A549 treated with RU486 at 1 μM for 4 hours (cell line): ENCODE measurements at places on chromosomes 2 and 18. TPM values are rescaled to one million over a fixed set of nuclear protein-coding genes. Genes with fewer than 3 reads are reported as not detected.

ASXL3 gene
- not detected in 5 replicates for total RNA-seq

SERPINB13 gene
- total RNA-seq: not detected in 5 replicates

GATA6 gene
- 2.0 to 2.9 TPM (median 2.6 TPM) in 5 replicates for total RNA-seq

PHLPP1 gene
- total RNA-seq: 5.6 to 8.4 TPM (median 7.5 TPM) in 5 replicates

FER1L5 gene
- total RNA-seq: not detected in 5 replicates

FBXO36 gene
- 0.93 to 1.8 TPM (median 1.2 TPM) in 5 replicates for total RNA-seq

CHMP3 gene
- 128 to 137 TPM (median 129 TPM) in 5 replicates for total RNA-seq

SLC19A3 gene
- 2.3 to 3.2 TPM (median 3.1 TPM) in 5 replicates for total RNA-seq

DYNC2LI1 gene
- total RNA-seq: 11.9 to 19.3 TPM (median 14.9 TPM) in 5 replicates

RIT2 gene
- not detected in 5 replicates for total RNA-seq

HTR2B gene
- 0.06 to 0.11 TPM (median 0.06 TPM) in 3 of 5 replicates, not detected in the others for total RNA-seq

KYNU gene
- 270 to 353 TPM (median 281 TPM) in 5 replicates for total RNA-seq

MAP3K19 gene
- not detected in 5 replicates for total RNA-seq

ADAM23 gene
- 8.5 to 11.2 TPM (median 9.6 TPM) in 5 replicates for total RNA-seq

ACTR1B gene
- 29.9 to 44.8 TPM (median 41.3 TPM) in 5 replicates for total RNA-seq

PREPL gene
- 11.9 to 24.2 TPM (median 23.4 TPM) in 5 replicates for total RNA-seq

NEB gene
- total RNA-seq: 0.17 to 0.47 TPM (median 0.37 TPM) in 5 replicates

FKBP1B gene
- 8.3 to 11.7 TPM (median 9.3 TPM) in 5 replicates for total RNA-seq

DSC2 gene
- 0.93 to 1.8 TPM (median 1.3 TPM) in 5 replicates for total RNA-seq

HOXD1 gene
- total RNA-seq: 0.12 to 0.44 TPM (median 0.21 TPM) in 5 replicates

SEMA4F gene
- total RNA-seq: 8.1 to 12.1 TPM (median 9.2 TPM) in 5 replicates

HOXD4 gene
- total RNA-seq: 0.29 to 0.66 TPM (median 0.49 TPM) in 5 replicates

DSG4 gene
- not detected in 5 replicates for total RNA-seq

NEUROD1 gene
- not detected in 5 replicates for total RNA-seq

MSTN gene
- total RNA-seq: not detected in 5 replicates

PTCD3 gene
- total RNA-seq: 57.4 to 104 TPM (median 78.9 TPM) in 5 replicates

CARF gene
- total RNA-seq: 0.88 to 1.4 TPM (median 1.1 TPM) in 5 replicates

CHST10 gene
- 16.2 to 17.4 TPM (median 16.7 TPM) in 5 replicates for total RNA-seq

TLX2 gene
- total RNA-seq: 0.22 to 0.45 TPM (median 0.34 TPM) in 5 replicates

ILKAP gene
- 35.5 to 45.5 TPM (median 40.9 TPM) in 5 replicates for total RNA-seq

THSD7B gene
- total RNA-seq: not detected in 5 replicates

B4GALT6 gene
- 2.2 to 9.3 TPM (median 7.3 TPM) in 5 replicates for total RNA-seq

ADRA2B gene
- total RNA-seq: 0.06 to 0.10 TPM (median 0.06 TPM) in 4 of 5 replicates, not detected in the other

CDCA7 gene
- total RNA-seq: 38.0 to 48.5 TPM (median 47.3 TPM) in 5 replicates

GPN1 gene
- total RNA-seq: 56.7 to 61.7 TPM (median 57.5 TPM) in 5 replicates

CD302 gene
- total RNA-seq: 0.89 to 2.5 TPM (median 2.2 TPM) in 5 replicates

HDLBP gene
- total RNA-seq: 235 to 312 TPM (median 262 TPM) in 5 replicates

CLEC4F gene
- not detected in 5 replicates for total RNA-seq

FAHD2B gene
- 10.6 to 13.2 TPM (median 11.5 TPM) in 5 replicates for total RNA-seq

MYO7B gene
- total RNA-seq: 0.09 to 0.28 TPM (median 0.22 TPM) in 4 of 5 replicates, not detected in the other

TRPM8 gene
- total RNA-seq: 0.13 to 0.21 TPM (median 0.15 TPM) in 3 of 5 replicates, not detected in the others

NABP1 gene
- 12.2 to 13.8 TPM (median 12.5 TPM) in 5 replicates for total RNA-seq

ASAP2 gene
- total RNA-seq: 24.6 to 41.0 TPM (median 37.0 TPM) in 5 replicates

PPM1G gene
- 171 to 187 TPM (median 176 TPM) in 5 replicates for total RNA-seq

CRIM1 gene
- total RNA-seq: 104 to 157 TPM (median 143 TPM) in 5 replicates

ALPP gene
- total RNA-seq: 0.42 to 0.58 TPM (median 0.47 TPM) in 5 replicates

AUP1 gene
- 182 to 257 TPM (median 240 TPM) in 5 replicates for total RNA-seq
